RPMI7951 (cell line): ENCODE measurements at places on chromosomes 12 and 14. TPM values are rescaled to one million over a fixed set of nuclear protein-coding genes. Genes with fewer than 3 reads are reported as not detected.

Gene NOVA1
- total RNA-seq: not detected in 2 replicates

DNA sequence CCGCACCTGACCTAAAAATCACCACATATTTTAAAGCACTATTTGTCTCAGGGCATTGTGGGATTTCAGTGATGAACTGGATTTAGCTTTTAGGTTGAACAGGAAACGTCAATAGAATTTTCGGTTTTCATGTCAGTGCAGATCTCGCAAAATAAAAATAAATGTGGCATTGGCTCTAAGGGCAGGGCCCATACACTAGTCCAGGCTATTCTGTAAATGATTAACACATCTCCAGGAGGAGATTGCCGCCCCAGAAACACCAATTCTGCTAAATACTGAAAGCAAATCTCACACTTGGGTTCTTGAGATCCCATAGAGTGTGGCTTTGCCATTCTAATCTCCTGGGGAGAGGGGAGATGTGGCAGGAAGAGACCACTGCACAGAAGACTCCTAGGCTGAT lies 1494.0 kb upstream of the TMEM132C start:
- no peak for DNase-seq

- no peak for DNase-seq
These were observed 6.4 kb downstream of the GNS start for GRCh38 chr12:64752833-64753238.

GRCh38 chr12:47378907-47379306 lies 299.1 kb upstream of the AMIGO2 start:
- no peak for DNase-seq
